ENCODE measurements at places on chromosomes 5 and 9.

- no peak for DNase-seq
Observed at GRCh38 chr9:89477811-89478630, 19.9 kb downstream of the SEMA4D start.

- DNase-seq, result no peak
Observed at GRCh38 chr9:129773262-129774048, 20.6 kb upstream of the PTGES start.

GRCh38 chr5:88678770-88679381 lies 204.1 kb downstream of the MEF2C start:
- DNase-seq, result no peak

DNA sequence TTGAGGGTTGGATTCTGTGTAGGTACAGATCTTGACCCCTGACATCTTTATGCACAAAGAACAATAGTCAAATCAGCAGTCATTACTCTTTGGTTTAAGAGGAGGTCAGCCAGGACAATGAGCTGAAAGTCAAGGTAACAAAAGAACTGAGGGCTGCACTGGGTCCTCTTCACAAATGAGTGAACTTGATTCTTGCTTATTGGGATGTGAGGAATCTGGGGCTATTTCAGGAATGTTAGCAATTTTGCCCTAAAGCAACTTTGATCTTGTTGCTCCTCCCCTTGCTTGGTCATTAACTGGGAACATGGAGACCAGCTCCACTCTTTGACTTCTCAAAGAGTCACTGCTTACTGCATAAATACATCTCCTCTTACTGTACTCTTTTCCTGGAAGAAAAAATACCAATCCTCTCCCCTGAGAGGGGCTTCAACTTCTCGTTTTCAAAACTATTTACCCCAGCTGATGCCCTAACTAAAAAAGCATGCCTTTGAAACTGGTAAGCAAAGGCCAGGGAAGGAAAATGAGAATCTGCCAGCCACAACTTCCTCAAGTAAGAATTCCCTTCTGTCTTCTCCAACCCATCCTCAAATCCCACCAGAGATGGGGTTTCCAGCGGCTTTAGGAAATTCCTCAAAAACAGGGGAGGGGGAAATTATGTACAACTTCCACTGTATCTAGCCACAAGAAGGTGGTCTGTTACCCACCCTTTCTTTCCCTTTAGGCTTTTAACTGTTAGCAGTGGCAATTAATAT lies 368.3 kb downstream of the ENC1 start:
- DNase-seq, result no peak

- DNase-seq, result no peak
Observed at GRCh38 chr9:92480291-92480771, 2.0 kb downstream of the ASPN start.

DNA sequence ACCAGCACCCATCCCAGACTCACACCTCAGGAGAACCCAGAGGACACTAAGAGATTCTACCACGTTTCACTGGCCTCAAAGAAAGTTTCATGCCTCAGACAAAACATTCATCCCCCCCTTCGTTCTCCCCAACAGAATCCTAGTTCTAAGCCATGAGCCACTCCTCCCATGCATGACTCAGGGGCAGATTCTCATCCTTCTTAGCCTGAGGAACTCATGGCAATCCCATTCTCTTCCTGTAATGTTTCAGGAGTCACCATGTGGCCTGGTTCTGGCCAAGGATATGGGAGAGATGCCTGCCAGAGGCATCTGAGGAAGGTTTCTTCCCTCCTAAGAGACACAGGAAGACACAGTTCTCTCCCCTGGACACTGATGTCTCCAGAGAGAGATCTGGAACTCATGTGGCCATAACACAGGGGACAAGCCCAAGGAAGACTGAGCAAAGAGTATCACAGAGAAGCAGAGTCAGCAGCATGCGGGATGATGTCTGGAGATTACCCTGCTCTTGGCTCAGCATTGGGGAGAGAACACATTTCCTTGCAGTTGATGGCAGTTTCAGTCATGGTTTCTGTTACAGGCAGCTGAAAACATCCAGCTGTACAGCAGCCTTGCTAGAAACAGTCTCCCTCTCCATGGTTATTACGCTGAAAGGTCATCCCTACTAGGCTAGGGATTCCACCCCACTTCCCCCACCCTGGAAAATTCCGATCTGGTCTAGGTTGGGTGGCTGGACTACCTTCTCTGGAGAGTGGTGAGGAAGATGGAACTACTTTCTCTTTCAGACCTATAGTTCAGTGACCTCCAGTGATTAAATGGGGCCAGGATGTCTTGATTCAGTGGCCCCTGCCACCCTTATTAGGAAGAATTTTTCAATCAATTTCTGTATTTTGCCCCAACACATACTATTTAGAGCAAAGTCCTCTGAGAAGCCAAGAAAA lies 115.4 kb downstream of the ZNF608 start:
- DNase-seq, result no peak

- DNase-seq, result no peak
Observed at GRCh38 chr5:35924122-35924949, 14.1 kb downstream of the CAPSL start.

DNA sequence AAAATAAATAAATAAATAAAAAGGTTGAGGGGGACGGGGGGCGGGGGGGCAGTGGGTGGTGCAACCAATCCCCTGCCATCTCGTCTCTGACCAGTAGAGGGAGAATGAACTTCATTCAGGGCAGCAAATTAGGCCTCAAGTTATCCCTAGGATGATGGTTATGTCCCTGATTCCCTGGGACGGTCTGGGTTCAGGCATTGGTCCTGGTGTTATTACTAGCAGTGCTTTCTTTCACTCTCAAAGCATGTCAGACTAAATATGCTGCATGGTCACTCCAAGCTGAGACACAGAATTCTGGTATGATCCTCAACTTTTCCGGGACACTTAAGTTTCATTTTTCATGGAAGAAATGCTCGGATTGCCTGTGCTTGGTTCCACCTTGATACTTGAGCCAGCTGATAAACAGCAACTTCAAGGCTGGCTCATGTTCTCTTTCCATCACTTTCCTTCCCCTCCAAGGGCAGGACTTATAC lies 59.4 kb downstream of the DAP start:
- DNase-seq, result peak; percentile 17

DNA sequence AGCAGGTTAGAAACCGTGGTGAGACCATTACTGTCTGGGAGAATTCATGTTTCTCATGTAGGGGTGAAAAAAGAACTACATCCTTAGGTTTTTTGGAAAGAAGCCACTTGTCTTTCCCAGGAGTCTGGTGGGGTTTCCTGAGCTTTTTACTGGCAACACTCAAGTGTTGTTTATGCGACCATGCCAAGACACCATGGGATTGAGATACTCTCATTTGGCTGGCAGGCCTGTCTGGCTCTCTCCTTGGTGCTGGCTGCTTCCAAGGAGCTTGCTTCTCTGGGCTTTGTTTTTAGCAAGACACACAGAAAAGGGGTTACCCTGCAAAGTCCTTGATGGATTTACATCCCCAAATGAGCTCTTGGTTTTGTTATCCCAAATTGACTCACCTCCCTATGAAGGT lies 80.9 kb upstream of the ISL1 start:
- DNase-seq, result no peak

DNA sequence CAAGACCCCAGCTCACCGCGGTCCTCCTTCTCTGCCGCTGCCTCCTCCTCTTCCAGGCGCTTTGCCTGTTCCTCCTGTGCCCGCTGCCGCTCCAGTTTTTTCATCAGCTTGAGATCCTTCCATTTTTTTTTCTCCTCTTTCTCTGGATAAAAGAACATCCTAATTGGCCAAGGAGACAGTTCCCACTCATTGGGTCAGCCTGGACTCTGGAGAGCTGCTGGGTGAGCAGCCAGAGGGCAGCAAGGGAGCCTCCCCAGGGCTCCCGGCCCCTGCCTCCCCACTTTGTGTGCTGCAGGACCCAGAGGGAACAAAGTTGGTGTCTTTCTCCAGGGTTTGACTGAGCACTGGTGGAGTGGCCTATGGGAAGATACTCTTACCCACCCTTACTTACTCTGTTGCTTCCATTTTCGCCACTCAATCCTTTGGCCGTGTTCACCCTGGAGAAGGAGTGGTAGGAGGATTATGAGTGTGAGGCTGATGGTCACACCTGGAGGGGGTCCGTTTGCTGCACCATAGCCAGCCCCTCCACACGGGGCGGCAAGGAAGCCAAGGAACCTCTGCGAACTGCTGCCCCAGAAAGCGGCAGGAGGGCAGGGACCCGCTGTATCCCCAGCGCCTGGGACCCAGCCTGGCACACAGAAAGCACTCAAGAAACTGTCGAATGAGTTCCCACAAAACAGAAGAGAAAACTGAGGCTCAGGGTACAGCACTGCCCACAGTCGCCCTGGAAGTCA lies 708 bp downstream of the SPOUT1 start:
- DNase-seq, result no peak

DNA sequence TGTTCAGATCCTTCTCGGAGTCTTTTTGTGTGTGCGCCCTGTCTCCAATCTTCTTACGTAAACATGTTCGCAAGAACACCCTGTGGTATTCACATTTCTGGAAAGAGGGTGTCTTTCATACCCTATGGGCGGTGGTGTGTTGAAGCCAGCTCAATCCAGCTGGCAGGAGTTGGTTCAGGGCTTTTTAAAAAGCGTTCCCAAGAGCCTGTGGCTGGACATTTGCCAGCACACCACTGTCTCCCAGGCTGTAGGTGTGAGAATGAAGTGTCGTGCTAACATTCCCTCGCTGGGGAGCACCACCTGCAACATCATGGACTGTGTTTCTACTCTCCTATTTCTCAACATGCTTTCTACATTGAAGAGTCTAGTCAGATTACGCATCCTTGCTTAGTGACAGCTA lies 51.7 kb downstream of the S1PR3 start:
- DNase-seq, result no peak

GRCh38 chr5:66821688-66822429 lies 225.7 kb downstream of the MAST4 start:
- DNase-seq, result no peak

DNA sequence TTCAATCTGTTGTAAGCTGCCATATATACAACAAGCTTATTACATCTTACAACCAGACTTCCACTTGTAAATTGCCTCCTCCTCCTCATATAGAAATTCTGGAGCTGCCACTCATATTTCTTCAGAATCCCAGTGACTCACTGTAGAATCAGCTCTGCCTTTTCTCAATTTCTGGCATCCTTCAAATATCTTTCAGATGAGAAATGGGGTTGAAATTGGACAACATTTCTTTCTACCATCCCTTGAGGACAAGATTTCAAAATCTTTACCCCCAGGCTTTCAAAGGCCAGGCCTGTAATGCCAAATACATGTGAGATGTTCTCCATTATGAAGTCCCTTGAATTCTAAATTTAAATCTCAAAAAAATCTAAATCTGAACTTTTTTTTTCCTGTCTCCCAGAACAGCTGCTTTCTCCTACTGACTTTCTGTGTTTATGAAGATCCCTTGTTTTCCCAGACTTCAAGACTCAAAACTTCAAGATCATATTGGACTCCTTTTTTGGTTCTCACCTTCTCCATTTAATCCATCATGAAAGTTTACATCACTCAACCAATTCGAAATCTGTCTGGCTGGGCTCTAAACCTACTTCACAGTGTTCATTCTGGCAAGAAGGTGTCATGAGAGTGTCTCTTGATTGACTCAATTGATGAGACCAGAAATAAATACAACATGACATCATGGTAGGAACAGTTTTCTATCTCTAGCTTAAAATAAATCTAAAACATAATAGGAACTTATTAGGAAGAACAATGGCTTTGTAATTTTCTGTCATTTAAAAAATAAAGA lies 109.8 kb downstream of the HMHB1 start:
- DNase-seq, result no peak

GRCh38 chr9:117073071-117073470 lies 341.8 kb downstream of the ASTN2 start:
- DNase-seq, result no peak

DNA sequence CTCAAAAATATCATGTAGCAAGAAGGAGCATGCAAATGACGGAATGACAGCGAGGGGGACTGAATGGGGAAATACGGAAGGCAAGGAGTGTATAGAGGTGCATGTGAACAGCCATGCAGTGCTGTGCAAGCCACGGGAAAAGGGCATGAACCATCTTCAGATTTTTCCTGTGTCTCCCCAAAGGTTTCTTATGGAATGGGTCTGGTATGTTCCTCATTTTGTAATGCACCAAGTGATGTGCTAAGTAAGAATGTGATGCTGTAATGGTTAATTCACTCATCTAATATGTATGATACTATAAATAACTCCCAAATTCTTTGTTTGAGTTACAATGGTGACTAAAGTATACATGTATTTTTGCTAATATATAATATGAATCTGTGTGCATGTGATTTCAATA lies 99.0 kb upstream of the DAB2 start:
- no peak for DNase-seq

- no peak for DNase-seq
Observed at GRCh38 chr5:34450338-34450737, 205.8 kb upstream of the RAI14 start.

DNA sequence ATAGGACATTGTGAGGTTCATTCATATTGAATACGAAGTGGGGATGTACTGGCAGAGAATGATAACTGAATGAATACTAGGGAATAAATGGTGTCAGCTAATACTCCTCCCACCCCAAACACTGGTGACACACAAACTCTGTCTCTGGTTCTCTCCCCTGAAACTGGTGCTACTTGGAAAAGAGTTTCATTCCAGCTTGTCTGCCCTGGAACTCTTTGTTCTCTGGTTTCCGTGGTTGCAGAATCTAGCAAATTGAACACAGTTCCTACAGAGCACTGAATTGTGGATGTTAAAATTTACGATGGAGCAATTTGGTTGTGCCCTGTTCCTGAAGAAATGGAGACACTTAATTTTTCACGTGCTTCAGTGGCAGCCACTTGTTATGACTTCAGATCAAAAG lies 181.7 kb downstream of the KCTD16 start:
- no peak for DNase-seq

GRCh38 chr9:72858089-72858912 lies 94.6 kb downstream of the ALDH1A1 start:
- no peak for DNase-seq

GRCh38 chr5:171055875-171056454 lies 194.1 kb downstream of the RANBP17 start:
- DNase-seq, result no peak

GRCh38 chr9:126647585-126648411 lies 34.1 kb downstream of the LMX1B start:
- no peak for DNase-seq

- DNase-seq, result no peak
Observed at GRCh38 chr9:129990269-129991010, 52.5 kb downstream of the FNBP1 start.

Data from SHP77 (cell line).